Neural crest cell (in vitro differentiated cells): ENCODE measurements at places on chromosomes 11 and 22. TPM values are rescaled to one million over a fixed set of nuclear protein-coding genes. Genes with fewer than 3 reads are reported as not detected.
A peak's percentile ranks its signal among the peaks of the same experiment; 100 is the strongest.

PGR gene
- not detected in 2 replicates for total RNA-seq

ARHGAP8 gene
- 0.61 and 0.96 TPM in 2 replicates for total RNA-seq

LRRC74B gene
- total RNA-seq, result not detected in 2 replicates

RASD2 gene
- not detected in 2 replicates for total RNA-seq

- no peak for DNase-seq
These were observed 18.1 kb upstream of the PLET1 start for GRCh38 chr11:112278803-112279202.

DNA sequence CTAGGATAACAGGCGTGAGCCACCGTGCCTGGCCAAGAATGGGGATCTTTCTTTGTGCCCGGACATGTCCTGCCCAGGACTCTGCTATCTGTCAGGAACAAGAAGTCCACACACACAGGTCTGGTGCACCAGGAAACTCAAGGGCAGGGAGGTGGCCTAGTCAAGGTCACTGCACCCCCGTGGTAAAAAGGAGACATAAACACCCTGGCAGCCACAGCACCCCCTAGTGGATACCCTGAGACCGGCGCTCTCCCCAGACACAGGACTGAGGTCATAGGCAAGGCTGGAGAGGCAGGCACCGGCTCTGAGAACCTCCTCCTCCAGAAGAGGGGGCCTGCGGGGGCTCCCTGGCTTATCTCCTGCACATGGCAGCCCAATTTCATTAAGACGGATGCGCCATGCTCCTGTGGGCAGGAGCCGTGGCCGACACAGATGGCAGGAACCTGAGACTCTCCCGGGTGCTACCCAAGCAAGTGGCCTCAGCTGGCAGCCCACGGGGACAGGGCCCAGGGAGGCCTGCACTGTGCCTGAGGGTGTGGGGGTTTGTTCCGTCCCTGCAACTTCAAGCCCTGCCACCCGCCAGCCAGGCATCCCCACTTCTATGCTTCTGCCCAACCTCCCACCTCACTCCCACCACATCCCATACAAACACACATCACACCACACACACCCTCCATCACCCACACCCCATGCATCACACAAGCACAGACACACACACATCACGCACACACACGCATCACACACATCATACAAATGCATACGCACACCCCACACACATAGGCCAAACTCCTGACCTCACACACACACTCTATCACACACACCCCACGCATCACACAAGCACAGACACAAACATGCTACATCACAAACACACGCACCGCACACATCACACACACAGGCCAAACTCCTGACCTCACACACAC lies 19.6 kb downstream of the MACROD1 start:
- peak; percentile 50 for DNase-seq

- DNase-seq, result no peak
These were observed 861 bp upstream of the LTBP3 start for GRCh38 chr11:65558930-65559509.

- no peak for DNase-seq
These were observed 1532.9 kb upstream of the RAG2 start for GRCh38 chr11:38130976-38131375.

- DNase-seq, result no peak
These were observed 35.5 kb upstream of the FGF3 start for GRCh38 chr11:69854713-69855112.

GRCh38 chr11:28738549-28738948 lies 630.4 kb downstream of the METTL15 start:
- DNase-seq, result no peak

DNA sequence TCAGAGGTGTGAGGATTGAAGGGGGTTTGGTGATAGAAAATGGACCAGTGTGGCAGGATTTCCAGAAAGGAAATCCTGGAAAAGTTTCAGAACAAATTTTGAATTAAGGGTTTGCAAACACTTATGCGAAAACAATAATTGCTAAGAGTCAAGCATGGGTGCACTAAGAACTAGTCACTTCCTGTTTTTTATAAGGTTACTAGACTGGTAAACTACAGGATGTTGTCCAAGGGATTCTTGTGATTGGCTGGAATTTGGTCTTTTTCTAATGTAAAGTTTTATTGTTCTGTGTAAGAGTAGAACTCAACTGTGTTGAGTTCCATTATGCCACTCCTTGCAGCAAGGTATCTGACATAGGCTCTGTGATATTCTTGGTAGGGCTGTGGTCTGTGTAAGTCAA lies 54.1 kb downstream of the LIF start:
- no peak for DNase-seq

DNA sequence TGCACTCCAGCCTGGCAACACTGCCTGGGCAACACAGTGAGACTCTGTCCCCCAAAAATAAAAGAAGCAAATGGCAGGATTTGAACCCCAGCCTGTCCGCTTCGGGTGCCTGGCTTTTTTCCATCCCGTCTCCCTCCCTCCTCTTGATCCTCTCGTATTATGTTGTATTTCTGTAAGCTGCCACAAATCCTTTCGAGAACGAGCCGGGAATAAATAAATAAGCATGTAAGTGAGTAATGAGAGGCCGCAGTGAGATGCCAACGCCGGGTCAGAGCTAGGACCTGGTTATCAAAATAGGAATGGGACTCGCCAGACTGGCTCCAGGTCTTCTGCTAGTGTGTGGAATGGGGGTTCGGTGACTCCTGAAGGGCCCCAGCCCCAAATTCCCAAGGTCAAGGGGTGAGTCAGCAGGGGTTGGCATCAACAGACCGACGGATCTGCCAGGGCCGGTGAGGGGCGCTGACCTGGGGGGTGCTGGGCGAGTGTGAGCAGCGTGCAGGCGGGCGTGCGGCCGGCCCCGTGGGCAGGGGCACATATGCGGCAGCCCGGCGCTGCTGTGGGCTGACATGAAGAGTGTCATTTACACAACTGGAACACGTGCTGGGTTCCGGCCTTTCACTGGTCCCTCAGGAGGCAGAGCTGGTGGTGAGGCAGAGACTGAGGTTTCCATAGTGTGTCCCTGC lies 47.8 kb downstream of the FLRT1 start:
- no peak for DNase-seq

GRCh38 chr11:72208281-72208680 lies 8.3 kb upstream of the FOLR2 start:
- no peak for DNase-seq

GRCh38 chr11:36333897-36334296 lies 37.8 kb downstream of the PRR5L start:
- no peak for DNase-seq

DNA sequence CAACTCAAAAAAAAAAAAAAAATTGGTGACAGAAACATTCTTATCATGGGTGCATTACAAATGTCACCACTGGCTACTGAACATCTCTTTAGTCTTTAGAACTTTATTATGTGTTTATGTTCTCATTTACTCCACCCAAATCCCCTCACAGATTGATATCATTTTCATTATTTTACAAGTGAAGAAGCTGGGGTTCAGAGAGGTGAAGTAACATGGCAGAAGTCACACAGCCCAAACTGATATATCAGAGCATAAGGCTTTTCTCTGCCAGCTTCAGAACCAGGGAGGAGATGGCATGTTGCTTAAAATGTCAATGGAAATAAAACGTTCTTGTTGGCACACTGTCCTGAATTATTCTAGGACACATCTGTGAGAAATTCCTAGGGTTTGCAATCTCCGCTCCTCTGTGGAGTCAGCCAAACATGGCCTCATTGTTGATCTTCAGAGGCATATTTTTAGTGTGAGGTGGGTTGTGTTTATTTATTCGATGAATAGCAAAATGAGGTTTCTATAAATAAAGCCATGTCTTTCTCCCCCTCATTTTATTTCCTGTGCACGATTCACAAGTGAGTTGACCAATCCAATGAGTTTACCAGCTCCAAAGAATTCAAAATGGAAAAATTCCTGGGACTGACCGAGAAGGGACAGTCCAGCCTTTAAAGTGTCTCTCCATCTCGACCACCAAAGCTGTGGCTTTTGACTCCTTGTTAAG lies 72.9 kb upstream of the ANO1 start:
- DNase-seq, result no peak

DNA sequence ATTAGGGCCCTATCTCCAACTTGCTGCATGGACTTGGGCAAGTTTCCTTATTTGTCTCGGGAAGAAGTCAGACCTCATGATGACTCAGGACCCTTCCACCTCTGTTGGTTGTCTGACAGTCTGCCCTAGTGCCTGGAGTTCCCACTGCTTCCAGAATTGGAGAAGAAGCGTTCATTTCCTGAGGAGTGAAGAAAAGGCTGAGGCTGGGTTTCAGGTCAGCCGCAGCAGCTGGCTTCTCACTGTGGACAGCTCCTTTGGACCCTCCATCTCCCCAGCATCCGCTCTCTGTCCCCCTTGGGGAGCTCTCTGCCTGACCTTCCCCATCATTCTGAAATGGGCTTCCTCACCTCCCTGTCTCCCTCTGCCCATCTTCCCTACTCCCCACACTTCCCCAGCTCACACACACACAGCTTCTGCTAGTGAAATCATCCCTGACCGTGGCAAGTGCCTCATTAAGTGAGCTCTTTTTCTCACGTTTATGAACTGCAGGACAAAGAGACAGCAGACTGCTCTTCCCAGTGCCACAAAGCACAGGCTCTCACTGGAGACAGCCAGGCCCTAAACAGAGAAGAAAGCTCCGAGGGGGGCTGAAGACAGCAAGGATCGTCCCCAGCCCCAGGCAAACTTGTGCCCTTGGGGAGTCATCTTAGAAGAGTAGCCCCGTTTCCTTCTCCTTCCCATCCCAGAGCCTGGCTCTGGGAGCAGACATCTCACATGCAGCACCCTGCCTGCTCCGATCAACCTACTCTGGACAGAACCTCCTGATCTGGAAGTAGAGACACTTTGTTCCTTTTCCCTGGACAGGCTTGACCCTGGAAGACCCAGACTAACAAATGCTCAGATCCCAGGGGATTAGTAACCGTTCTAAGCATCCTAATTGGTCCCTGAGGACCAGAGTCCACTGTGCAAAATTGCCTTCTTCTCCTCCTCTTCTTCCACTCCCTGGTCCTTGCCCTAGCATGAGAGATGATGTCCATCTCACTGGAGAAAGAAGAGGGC lies 157.9 kb downstream of the FEZ1 start:
- DNase-seq, result no peak
